NCI-H146 (cell line): ENCODE measurements at places on chromosomes 6 and 20.

GRCh38 chr20:16395366-16395765 is 177.9 kb downstream of the KIF16B start:
- no peak for DNase-seq

- DNase-seq: peak; percentile 81
Measured at GRCh38 chr6:169188475-169188874, 65.2 kb downstream of the THBS2 start.

DNA sequence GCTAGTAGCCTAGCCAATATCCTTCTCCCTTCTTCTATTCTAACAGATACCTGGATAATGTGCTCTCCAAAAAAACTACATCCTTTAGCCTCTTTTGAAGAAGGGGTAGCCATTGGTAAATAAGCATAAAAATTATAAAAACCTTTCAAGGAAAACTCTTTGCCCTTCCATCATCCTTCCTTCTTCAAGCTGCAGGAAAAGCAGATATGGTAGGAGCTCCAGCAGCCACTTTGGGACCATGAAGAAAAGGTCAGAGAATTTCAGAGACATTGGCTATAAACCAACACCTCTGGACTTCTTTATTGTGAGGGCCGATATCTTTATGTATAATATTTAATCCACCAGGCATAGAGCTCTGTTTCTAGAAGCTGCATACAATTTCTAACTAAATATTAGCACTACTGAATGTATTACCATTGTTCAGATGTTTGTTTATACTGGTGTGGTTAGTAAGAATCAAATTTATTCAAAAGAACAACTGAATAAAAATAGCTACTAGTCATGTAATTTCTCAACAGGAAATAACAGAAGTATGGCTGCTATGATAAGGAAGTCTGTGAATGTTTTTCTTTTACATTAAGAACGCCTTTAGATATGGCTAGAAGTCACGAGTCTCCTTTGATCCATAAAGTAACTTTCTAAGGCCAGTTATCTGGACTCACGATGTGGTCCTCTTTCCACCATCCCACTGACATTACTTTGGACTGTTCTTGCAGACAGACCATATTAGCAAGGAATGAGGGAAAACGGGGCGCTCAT is 32.2 kb downstream of the MYLK4 start:
- no peak for DNase-seq

DNA sequence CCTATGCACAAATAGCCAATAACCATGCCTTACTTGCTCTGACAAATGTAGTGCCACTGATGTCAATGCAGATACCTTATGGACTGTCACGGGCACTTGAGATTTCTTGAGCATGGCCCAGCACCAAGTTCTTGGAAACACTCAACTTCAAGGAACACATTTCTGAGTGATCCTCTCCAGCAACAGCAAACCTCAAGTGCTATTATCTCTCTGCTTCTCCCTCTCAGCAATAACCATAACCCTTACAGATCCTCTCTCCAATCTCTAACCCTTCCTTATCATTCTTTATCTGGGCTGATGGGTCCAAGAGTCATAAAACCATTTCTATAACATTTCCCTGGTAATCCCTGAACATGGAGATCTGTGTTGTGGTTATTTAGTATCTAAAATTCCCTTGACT is 266.9 kb upstream of the STXBP5 start:
- DNase-seq: no peak

- no peak for DNase-seq
Measured at GRCh38 chr20:4022386-4023286, 7.3 kb upstream of the RNF24 start.

GRCh38 chr6:139605350-139605749 is 230.9 kb upstream of the CITED2 start:
- no peak for DNase-seq

GRCh38 chr20:51331481-51331880 is 211.0 kb downstream of the NFATC2 start:
- no peak for DNase-seq

GRCh38 chr6:49328051-49328744 is 134.9 kb downstream of the MMUT start:
- DNase-seq: no peak

GRCh38 chr6:1004885-1005630 is 306.8 kb upstream of the FOXQ1 start:
- DNase-seq: no peak

DNA sequence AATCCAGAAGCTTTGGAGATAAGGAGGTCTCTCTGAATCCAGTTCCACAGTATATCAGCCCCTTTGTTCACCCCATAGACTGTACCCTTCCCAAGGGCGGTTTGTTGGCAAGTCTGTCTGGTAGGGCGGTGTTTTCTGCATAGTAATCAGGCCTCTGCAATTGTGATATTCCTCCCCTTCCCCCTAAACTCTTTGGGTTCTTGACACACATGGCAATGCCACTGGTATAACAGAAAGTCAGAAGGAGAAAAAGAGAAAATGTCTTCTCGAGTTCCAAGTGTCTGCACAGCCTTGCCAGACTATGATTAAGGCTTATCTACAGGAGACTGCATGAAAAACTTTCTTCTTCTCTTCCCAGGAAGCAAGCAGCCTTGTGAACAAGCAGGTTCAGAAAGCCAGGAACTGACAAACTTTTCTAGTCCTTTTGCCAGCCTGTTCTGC is 45.6 kb downstream of the FOXO3 start:
- DNase-seq: no peak

DNA sequence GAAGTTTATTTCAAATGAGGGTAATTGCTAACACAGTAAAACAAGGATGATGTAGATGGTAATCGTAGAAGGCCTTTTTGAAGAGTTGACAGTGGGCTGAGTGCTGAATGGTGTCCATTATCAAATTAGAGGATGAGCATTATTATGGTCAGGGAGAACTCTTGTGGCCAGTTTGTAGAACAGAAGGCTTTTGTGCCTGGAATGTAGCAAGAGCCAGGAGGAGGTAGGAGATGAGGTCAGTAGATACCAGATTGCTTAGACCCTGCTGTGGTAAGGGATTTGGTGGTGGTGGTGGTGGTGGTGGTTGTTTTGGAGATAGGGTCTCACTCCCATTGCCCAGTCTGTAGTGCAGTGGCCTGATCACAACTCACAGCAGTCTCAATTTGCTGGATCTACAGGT is 6.2 kb downstream of the CSE1L start:
- no peak for DNase-seq

DNA sequence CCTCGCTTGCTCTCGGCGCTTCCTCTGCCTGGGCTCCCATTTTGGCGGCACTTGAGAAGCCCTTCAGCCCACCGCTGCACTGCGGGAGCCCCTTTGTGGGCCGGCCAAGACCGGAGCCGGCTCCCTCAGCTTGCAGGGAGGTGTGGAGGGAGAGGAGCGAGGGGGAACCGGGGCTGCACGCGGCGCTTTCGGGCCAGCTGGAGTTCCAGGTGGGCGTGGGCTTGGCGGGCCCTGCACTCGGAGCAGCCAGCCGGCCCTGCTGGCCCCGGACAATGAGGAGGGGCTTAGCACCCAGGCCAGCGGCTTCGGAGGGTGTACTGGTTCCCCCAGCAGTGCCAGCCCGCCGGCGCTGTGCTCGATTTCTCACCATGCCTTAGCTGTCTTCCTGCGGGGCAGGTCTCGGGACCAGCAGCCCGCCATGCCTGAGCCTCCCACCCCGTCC is 10.2 kb upstream of the SRPK1 start:
- no peak for DNase-seq

DNA sequence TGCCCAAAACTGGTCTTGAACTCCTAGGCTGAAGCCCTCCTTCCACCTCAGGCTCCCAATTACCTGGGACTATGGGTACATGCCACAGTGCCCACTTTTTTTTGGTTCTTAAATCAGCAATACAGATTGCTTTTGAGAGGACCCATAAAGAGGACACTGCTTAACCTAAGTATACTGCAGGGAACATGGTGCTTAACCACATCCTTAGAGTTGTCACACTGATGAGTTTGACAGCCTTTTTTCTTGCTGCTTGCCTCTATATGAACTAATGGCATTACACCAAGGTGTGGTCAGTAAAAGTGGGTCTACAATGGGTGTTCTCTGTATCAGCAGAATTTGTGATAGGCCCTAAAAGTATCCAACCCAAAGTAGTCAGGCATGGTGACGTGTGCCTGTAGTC is 7.2 kb upstream of the SLC35D3 start:
- DNase-seq: no peak

GRCh38 chr6:136967876-136968752 is 46.0 kb downstream of the SLC35D3 start:
- peak; percentile 98 for DNase-seq

DNA sequence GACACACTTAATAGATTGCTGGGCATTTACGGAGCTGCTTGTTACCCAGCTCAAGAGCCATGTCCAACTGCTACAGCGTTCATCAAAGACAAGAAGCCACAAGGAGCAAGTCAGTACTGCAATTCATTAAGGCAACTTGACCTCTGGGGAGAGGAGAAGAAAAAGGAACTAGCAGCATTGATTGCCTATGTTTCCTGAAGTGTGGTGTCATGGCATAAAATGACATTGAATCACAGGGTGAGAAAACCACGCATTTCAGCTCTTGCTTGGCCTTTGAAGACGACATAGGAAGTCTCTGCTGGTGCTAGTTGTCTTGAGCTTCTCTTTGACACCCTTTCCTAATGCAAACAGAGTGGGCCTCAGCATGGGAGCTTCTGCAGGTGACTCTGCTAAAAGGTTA is 139.1 kb downstream of the CDH26 start:
- DNase-seq: no peak

DNA sequence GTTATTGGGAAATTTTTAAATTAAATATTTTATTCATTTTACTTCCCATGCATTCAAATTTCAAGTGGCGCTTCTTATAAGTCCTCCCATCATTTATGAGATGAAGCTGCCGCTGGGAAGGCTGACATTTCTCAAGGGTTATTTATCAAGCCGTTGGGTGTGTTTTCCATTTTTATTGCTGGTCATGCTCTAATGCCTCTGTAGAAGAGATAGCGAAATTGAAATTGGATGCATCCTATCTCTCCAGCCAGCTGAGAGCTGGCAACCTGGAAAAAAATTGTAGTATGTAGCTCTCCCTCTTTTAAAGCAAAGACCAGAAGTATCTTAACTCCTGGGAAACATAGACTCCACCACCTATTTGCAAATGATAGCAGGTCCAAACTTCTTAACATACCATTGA is 135.9 kb downstream of the C6orf118 start:
- DNase-seq: no peak

- peak; percentile 1 for DNase-seq
Measured at GRCh38 chr6:84390851-84391250, 163.4 kb upstream of the CEP162 start.

GRCh38 chr6:21915707-21916260 is 322.2 kb downstream of the SOX4 start:
- no peak for DNase-seq

DNA sequence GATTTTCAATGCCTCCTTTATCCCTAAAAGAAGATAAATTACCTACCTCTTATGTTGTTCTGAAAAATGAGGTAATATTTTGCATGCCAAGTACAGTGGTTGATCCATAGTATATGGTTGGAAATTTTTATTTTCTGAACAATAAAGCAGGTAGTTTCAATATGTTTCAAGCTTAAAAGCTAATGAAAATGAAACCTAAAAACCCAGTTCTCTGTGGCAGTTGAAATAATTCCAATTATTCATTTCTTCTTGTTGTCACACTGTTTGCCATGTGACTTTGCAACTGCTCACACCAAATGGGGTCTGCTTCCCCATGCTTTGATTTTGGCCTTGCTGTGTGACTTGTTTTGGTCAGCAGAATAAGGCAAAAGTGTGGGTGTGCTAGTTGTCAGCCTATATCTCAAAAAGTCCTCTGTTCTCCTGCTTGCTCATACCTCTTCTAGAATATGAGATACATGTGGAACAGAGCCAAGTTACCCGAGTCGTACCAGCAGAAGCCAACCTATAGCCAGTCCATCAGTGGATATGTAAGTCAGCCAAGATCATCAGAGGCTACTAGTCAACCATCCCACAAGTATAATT is 197.2 kb upstream of the THEMIS start:
- no peak for DNase-seq

DNA sequence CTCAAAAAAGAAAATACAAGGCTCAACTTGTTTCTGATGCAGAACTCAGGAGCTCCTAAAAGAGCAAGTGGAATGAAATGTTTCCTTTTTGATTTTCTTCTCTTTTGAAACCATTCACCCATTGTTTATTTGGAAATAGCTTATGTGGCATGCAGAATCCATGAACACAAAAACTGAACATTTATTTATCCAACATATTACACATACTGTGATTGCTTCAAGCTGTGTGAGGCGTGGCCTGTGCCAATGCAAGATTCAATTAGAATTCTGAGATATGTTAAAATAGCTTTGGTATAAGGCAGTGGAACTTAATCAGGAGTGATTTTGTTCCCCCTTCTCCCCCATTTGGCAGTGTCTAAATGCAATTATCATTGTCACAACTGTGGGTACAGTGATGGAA is 45.9 kb upstream of the CARMIL1 start:
- no peak for DNase-seq

GRCh38 chr6:7669742-7670141 is 56.2 kb upstream of the BMP6 start:
- no peak for DNase-seq

- DNase-seq: no peak
Measured at GRCh38 chr6:164845773-164846172, 463.6 kb downstream of the C6orf118 start.

GRCh38 chr6:104212977-104213668 is 646.6 kb downstream of the HACE1 start:
- DNase-seq: no peak

- DNase-seq: no peak
Measured at GRCh38 chr6:127058027-127058426, 60.4 kb upstream of the RSPO3 start.

- no peak for DNase-seq
Measured at GRCh38 chr20:43459022-43459942, 1.6 kb downstream of the SRSF6 start.

DNA sequence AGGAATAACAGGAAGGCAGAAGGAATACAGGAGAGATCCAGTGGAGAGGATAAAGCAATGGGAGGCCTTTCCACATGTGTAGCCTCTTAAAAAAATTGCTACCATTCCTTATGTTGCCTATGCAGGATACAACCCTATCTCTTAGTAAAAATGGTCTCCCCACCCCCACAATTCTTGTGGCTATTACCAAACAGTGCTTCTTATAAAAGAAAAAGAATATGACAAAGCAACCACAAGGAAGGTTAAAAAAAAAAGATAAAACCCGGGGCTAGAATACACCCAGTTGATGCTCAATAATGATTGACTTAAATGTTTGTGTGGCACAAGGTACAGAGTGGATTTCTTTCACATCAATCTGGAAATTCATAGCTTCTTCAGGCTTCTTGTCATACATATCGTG is 250.9 kb downstream of the HIVEP2 start:
- no peak for DNase-seq

GRCh38 chr20:17969278-17969883 is 563 bp downstream of the MGME1 start:
- peak; percentile 61 for DNase-seq

GRCh38 chr6:154230910-154231595 is 125.5 kb downstream of the IPCEF1 start:
- no peak for DNase-seq

- DNase-seq: peak; percentile 93
Measured at GRCh38 chr6:39059496-39060310, 11.1 kb downstream of the GLP1R start.
